Fibroblast of upper back skin (primary cell): ENCODE measurements at places on chromosomes 12 and 14.
A peak's percentile ranks its signal among the peaks of the same experiment; 100 is the strongest.

DNA sequence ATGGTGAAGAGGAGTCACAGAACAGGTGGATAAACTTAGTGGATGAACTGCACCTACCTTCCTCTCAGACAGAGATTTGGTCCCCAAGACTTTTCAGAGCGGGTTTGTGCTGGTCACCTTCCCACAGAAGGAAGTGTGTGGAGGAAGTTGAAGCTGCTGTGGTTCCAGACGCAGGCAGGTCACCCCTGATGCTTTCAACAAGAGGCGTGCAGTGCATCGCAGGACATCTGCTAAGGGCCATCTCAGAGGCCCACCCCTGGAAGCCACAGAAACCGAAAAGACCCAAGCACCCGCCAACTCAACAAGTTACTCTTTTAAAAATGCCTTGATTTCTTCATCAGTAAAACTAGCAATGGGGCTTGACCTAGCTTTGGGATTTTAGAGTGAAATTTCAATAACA is 1.0 kb upstream of the GPX2 start:
- no peak for DNase-seq

DNA sequence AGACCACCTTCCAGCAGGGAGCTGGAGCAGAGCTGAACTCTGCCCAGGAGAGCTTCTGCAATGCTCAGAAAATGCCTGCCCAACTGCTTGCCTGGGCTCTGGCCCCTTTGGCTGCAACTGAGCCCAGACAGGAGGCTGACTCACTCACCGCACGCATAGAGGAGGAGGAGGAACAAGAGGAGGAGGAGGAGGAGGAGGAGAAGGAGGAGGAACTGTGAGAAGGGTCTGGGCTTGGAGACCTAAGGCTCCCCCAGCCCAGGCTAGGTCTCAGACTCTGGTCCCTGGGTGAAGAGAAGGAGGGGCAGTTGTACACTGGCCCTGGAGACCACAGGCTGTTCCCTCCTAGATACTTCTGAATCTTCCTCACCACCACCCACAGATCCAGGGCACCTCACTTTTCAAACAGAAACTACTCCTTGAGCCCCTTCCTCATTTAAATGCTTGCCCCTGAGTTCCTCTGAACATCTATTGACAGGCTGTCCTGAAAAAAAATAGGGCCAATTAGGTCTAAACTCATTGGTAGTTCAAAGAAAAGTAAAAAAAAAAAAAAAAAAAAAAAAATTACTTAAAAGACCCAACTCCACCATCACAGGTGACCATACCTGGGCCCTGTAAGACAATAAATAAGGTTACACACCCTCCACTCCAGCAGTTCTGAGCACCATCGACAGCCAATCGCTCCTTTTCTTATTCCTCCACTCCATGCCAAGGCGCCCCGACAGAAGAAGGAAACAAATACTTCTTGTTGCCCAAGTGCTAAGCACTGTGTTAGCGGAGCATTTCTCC is 674 bp downstream of the VDR start:
- peak; percentile 88 for DNase-seq

GRCh38 chr12:132219323-132219722 is 75.1 kb downstream of the NOC4L start:
- no peak for DNase-seq

- peak; percentile 92 for DNase-seq
These were observed 227.9 kb downstream of the DACT1 start for GRCh38 chr14:58865514-58866281.

GRCh38 chr14:102234331-102235264 is 70.4 kb downstream of the MOK start:
- no peak for DNase-seq

DNA sequence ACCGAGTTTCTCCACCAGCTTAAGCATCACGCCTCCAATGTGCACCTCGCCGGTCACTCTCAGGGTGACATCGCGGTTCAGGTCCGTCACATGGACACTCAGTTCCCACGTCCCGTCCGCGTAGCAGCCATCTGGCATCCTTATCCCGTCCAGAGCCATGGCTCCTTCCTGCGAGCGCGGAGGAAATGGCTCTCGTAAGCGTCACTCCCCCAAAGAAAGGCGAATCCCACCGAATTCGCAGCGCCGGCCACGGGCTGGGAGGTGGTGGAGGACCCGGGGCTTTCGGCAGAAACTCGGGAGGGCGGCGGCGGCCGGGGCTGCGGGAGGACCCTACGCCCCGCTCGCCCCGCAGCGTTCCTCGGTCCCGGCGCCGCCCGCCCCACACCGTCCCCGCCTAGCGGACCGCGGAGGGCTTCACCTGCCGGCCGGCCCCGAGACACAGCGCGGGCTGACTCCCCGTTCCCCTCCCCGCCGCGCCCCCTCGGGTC is 396 bp downstream of the FERMT2 start:
- peak; percentile 42 for DNase-seq

DNA sequence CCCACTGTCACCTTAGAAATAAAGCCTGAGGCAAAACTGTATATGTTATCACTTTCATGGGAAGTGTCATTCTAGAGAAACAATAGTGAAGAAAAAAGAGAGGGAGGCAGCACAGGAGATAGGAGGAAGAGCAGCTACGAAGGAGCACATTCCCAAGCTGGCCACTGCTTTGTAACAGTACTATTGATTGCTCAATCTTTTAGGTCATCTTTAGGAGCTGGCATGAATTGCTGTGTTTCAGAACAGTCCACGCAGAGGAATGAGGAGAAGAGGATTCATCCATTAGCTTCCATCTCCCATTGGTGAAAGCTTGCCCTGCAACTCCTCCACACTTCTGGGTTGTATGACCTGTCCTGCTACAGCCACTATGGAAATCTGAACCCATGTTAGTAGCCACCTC is 372.5 kb upstream of the DDHD1 start:
- DNase-seq = no peak

GRCh38 chr12:21991526-21991925 is 50.3 kb upstream of the ABCC9 start:
- DNase-seq = no peak

DNA sequence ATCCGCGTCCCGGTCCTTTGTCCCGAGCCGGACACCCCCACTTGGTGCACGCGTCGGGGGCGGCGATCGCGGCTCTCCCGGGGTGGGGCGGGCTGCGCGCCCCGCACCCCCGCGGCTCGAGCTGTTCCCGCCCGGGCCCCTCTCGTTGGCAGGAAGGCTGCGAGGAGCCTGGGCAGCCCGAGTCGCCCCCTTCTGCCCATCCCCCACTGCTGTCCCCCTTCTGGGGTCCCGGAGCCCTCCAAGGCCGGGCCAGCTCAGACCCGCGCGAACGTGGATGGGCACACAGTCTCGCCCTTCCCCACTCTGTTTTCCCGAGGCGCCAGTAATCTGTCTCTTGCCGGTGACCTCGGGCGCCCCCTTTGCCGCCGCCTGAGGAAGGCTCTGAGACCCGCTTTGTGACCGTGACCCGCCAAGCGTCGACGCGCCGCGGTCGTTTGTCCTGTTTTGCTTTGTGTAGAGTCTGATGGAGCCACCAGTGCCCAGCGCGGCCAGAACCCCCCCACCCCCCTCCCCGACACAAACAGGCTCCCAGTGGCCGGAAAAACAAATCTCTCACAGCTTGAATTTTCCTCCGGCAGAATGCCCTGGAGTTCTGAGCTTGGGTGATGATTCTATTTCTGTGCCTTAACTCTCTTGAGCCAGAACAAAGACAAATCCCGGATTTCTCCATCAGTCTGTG is 610 bp downstream of the C14orf132 start:
- DNase-seq = peak; percentile 16

DNA sequence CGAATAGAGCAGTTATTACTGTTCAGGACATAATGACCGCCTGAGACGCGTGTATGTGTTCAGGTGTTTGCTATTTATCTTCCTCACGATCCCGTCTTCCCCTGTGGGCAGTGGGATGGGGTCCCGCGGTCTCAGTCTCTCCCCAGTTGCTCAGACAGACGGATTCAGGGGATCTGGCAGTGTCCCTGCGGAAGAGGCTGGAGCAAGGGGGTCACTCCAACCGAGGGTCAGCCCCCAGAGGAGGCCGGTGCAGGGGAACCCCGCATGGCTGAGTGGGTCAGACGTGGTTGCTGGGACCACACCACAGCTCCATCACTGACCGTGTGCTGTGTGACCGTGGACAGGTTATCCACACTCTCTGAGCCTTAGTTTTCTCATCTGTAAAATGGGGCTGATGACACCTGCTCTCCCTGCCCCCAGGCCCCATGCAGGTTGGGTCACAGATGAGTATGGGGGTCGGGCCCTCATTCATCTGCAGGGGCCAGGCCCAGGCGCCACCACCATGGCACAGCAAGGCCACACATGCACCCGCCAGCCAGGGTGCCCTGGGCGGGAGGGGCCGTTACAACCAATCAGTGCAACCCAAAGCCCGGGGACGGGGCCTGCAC is 5.2 kb downstream of the MMP17 start:
- no peak for DNase-seq

GRCh38 chr12:82818271-82819035 is 131.7 kb downstream of the TMTC2 start:
- DNase-seq = no peak

- DNase-seq = no peak
These were observed 180.2 kb downstream of the FOXN3 start for GRCh38 chr14:89236851-89237250.

DNA sequence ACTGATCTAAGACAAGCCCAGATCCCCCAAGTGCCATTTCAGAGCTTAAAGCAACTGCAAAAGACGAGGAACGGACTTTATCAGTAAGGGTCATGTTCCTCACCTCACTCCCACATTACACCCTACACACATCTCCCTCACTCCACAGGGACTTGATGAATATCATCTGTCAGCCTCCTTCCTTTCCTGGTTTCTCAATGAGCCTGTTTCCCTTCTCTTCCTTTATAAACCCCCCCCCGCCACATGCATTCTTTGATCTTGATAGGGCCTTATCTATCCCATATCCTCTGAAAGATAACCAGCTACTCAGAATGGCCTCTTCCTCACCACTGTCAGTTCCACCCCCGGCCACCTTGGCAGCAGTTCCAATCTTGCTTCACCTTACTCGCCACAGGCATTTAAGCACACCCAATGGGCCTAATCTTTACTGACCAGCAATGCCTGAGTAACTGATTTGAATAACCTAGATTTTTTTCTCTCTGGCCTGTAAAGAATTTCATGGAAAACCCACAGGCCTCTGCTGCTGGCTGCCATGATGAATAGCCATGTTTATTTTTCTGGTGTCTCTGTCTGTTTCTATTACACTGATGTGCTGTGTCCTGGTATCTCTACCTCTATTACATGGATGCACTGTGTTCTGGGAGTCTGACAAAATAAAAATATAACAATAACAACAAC is 138.7 kb downstream of the PHLDA1 start:
- DNase-seq = no peak

GRCh38 chr12:114528766-114529165 is 122.8 kb upstream of the TBX5 start:
- DNase-seq = no peak

DNA sequence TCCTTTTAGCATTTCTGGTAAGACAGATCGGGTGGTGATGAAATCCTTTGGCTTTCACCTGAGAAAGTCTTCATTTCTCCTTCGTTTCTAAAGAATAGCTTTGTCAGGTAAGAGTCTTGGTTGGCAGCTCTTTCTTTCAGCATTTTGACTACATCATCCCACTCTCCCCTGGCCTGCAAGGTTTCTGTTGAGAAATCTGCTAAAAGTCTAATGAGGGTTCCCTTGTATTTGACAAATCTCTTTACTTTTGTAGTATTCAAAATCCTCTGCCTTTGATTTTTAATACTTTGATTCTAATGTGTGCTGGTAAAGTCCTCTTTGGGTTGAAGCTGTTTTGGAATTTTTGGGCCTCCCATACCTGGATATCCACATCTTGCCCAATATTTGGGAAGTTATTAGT is 120.2 kb downstream of the PAX9 start:
- no peak for DNase-seq

GRCh38 chr12:86683568-86684304 is 427.5 kb upstream of the MGAT4C start:
- DNase-seq = peak; percentile 80

GRCh38 chr12:57736741-57737466 is 1.6 kb downstream of the AGAP2 start:
- DNase-seq = no peak

DNA sequence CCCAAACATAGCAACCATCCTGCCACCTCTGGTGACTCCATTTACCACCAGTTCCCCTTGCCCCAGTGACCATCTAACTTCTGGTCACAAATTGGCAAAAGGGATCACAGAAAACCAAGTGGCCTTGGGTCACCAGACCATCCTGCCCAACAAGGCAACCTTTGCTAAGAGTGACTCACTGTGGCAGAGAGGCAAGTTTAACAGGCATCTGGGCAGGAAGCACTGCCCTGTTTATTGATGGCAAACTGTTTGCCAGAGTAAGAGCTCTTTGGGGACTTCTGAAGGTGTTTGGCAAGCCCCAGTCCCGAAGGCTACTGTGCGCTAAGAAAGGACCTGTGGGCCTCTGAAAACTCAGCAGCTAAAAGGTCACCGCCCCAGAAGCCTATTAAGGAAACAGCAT is 28.2 kb upstream of the TMEM233 start:
- no peak for DNase-seq

DNA sequence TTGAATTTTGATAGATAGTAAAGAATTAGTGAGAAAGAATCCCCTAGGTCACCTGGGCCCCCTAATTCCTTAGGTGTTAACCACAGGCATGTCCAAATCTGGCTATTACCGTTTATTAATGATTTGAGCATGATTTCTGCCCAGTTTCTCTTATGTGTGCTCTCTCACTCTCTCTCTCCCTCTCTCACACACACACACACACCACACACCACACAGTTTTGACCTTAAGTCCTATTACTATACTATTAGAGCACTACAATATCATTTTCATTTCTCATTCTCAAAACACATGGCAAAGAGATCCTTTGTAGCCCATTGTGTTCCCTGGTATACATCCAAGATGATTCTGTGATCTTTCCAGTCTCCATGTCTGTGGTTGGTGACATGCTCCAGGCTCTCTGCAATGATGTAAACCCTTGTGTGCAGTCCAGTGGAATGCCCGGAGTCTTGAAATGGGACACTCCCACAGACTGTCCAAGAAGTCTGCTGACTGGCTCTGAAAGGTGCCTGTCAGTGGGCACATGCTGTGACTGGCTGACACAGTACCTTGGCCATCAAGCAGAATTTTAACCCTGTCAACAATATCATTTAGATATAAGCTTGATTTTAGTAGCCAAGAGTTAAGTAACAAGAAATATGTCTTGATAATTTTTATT is 96.2 kb downstream of the FIGNL2 start:
- peak; percentile 87 for DNase-seq
